Common myeloid progenitor, CD34-positive (primary cell): ENCODE measurements at places on chromosomes 1 and 21.

DNA sequence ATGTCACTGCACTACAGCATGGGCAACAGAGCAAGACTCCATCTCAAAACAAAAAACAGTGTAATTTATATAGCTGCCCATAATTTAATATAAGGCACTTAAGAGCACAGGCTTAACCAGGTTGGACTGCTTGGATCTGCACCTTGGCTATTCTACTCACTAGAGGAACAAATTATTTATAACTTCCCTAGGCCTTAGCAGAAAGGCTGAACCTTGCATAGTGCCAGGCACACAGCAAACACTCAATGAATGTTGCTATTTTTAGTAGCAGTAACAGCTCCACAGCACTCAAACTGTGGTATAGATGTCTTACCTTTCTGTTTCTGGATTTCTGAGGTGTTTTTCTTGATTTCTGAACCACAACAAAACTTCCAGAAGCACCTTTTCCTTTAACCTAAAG lies 19.8 kb downstream of the HP1BP3 start:
- no peaks in the 10 kb centered on the region for H3K4me1 ChIP-seq
- no peak for DNase-seq
- H3K4me3 ChIP-seq = no peak overlapping the region
- H3K27ac ChIP-seq = no peak overlapping the region

DNA sequence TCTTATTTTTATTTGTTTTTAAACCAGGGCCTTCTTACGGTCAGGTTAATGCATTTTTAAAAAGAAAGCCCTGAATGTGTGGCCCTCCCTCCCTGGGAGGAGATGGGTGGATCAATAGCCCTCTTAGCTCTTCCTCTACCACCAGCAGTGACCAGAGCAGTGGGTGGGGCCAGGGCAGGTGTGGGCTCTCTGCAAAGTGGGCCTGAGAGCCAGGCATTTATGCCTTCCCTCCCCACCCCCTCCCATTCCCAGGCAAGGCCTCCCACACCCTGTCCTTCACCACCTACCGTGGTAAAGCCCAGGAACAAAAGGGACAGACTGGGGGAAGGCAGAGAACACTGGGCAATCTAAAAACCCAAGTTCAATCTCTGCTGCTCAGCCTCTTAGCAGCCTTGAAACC lies 63.9 kb downstream of the SSBP3 start:
- no peaks in the 10 kb centered on the region for H3K27me3 ChIP-seq
- peak overlapping the region; percentile 52 for H3K27ac ChIP-seq
- peaks cover 11% of the 10 kb centered on the region for H3K4me1 ChIP-seq
- no peak overlapping the region for H3K4me3 ChIP-seq
- peaks cover 23% of the 10 kb centered on the region for H3K36me3 ChIP-seq

GRCh38 chr1:84428235-84428634 lies 30.0 kb downstream of the DNASE2B start:
- no peaks in the 10 kb centered on the region for H3K4me1 ChIP-seq
- DNase-seq = no peak
- H3K4me3 ChIP-seq = no peak overlapping the region
- H3K36me3 ChIP-seq = no peaks in the 10 kb centered on the region
- H3K27ac ChIP-seq = no peak overlapping the region

DNA sequence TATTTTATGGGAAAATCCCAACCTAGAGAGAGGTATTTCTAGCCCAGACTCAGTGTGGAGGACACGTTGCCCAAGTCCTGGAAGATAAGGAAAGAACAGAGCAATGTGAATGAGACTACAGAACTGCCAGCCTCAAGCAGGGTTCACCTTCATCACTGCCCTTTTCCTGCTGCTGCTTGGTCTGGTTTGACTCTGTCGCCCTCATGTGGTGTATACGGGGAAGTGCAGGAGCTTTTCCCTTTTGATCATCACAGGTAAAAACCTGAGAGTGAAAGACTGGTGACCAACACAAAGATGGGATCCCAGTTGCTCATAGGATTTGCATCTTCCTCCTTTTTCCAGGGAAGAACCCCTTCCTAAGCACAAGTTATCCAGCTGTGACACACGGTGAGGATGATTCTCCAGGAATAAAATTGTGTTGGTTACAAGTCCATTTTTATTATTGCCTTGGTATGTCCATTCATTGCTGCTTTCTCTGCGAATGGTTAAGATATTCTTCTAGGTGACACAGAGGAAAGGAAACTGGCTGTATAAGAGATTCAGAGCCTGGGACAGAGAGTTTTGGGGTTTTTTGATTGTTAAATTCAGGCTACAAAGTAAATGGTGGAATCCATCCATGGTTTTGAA lies 89.5 kb upstream of the CD53 start:
- no peak overlapping the region for H3K27ac ChIP-seq
- H3K4me3 ChIP-seq = no peak overlapping the region
- no peaks in the 10 kb centered on the region for H3K27me3 ChIP-seq
- peaks cover 34% of the 10 kb centered on the region for H3K4me1 ChIP-seq
- DNase-seq = peak; percentile 83

DNA sequence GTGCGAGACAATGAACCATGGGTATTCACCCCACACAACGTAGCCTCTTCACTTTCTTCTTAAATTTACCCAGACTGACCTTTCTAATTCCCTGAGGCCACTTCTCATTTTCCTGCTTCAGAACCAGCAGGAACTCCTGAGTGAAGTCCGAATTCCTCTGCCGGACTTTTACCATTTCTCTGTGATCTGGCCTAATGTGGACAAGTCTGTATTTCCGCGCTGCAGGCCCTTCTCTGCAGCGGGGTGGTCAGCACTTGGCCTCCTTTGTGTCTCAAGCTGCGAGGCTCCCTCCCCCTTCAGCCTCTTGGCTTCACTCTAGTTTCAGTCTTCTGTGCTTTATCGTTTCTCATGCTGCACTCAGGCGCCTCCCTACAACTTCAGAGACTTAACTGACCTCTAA lies 9.4 kb upstream of the CTBS start:
- no peaks in the 10 kb centered on the region for H3K36me3 ChIP-seq
- no peak overlapping the region for H3K4me3 ChIP-seq
- no peaks in the 10 kb centered on the region for H3K27me3 ChIP-seq
- H3K4me1 ChIP-seq = no peaks in the 10 kb centered on the region

GRCh38 chr1:61368876-61369275 lies 286.5 kb downstream of the NFIA start:
- H3K27ac ChIP-seq = no peak overlapping the region
- H3K4me3 ChIP-seq = no peak overlapping the region
- H3K4me1 ChIP-seq = no peaks in the 10 kb centered on the region
- no peaks in the 10 kb centered on the region for H3K36me3 ChIP-seq

GRCh38 chr1:230123280-230124185 lies 56.5 kb downstream of the GALNT2 start:
- DNase-seq = peak; percentile 70
- H3K4me1 ChIP-seq = peaks cover 56% of the 10 kb centered on the region
- no peaks in the 10 kb centered on the region for H3K27me3 ChIP-seq
- no peak overlapping the region for H3K27ac ChIP-seq
- peaks cover 3% of the 10 kb centered on the region for H3K36me3 ChIP-seq

DNA sequence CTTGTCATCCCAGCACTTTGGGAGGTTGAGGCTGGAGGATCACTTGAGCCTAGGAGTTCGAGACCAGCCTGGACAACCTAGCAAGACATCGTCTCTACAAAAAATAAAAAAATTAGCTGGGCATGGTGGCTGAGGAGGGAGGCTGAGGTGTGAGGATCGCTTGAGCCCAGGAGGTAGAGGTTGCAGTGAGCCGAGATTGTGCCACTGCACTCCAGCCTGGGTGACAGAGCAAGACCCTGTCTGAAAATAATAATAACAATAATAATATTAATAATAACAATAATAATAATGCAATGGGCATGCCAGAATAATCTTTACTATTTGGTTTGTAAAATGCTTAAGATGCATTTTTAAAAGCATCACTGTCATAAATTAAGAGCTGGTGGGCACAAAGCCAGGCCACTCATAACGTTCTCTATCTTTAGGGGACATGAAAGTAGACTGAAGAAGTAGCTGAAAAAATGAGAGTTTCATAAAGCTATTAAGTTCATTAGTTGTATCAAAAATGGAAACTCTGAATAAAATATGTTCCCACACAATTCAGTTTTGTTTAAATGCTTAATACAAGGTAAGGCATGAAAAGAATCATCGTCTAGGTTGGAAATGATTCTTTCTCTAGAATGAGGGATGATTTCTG lies 51.6 kb upstream of the ITPKB start:
- no peak overlapping the region for H3K4me3 ChIP-seq
- no peak overlapping the region for H3K27ac ChIP-seq
- H3K4me1 ChIP-seq = no peaks in the 10 kb centered on the region
- DNase-seq = no peak

DNA sequence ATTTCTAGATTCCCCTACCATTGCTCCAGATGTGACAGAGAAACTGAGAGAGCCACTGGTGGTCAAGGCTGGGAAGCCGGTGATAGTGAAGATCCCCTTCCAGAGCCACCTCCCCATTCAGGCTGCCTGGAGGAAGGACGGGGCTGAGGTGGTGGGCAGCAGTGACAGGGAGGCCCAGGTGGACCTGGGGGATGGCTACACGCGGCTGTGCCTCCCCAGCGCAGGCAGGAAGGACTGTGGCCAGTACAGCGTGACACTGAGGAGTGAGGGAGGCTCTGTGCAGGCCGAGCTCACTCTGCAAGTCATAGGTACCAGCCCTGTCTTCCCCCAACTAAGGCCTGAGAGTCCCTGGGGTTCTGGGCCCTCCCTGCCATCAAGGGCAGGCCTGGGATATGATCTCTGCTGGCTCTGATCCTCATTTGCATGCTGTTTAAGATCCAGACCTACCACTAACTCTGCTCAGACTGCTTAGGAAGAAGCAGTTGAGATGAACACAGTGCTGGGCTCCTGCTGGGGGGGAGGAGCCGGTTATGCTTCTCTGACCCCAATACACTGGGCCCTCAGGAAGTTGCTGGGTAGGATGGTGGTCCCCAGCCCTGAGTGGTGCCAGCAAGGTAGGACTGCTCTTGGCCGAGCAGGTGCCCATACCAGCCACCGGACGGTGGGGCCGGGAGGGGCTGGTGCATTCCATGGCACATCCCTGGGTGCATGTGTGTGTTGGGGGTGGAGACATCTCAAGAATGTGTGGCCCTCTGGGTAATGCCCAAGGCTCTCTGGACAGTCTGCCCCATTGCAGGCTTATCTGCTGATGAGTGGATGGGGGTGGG lies 25.1 kb downstream of the IGFN1 start:
- no peak overlapping the region for H3K4me3 ChIP-seq
- peaks cover 12% of the 10 kb centered on the region for H3K27me3 ChIP-seq
- DNase-seq = no peak
- no peaks in the 10 kb centered on the region for H3K36me3 ChIP-seq
- no peak overlapping the region for H3K27ac ChIP-seq

DNA sequence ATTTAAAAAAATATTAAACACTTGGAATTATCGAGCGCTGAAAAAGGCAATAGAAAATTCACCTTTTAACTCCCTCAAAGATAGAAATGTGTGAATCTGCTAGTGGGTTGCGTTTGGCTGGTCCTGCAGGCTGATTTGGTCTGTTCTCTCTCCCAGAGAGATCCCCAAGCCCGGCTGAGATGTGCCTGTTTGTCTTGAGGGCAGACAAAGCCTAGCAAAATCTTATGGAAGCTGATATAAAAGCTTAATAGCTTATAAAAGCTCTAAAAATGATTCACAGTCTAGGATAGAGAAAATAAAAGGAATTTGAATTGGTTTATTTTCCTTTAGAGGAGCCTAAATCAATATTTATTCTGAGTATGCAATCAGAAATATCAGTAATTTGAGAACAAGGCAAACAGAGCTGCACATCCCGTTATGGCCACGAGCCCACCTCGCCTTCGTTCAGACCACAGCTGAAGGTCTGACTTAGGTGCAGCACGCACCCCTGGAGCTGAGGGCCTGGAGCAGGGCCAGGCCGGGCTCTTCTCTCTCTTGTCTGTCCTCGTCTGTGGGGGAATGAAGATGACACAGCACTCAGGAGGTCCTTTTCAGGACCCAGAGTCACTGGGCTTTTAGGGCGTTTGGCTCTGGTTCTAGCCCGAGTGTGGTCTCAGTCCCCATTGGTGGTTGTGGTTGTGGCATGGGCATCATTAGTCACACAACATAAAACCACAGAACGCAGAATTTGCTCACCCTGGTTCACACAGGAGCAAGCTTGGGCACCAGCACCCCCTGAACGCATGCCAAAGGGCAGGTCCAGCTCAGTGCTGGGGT lies 18.6 kb downstream of the PDE9A start:
- no peaks in the 10 kb centered on the region for H3K36me3 ChIP-seq
- H3K4me3 ChIP-seq = no peak overlapping the region
- peak; percentile 60 for DNase-seq
- peaks cover 51% of the 10 kb centered on the region for H3K4me1 ChIP-seq

DNA sequence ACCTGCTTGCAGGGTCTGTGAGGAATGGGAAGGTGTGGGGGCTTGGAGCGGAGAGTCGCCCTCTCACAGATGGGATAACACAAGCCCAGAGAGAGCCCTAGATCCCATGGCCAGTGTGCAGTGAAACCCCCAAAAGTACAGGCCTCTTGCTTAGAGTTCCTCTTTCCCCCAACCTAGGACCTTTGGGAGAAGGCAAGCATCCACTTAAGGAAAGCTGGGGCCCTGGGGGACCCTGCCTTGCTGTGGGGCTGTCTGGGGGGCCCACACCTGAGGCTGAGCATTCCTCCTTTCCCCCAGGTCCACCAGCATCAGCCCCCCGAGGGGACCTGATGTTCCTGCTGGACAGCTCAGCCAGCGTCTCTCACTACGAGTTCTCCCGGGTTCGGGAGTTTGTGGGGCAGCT lies 1.1 kb downstream of the VWA1 start:
- H3K4me3 ChIP-seq = no peak overlapping the region
- peaks cover 80% of the 10 kb centered on the region for H3K4me1 ChIP-seq
- peaks cover 3% of the 10 kb centered on the region for H3K27me3 ChIP-seq
- no peak overlapping the region for H3K27ac ChIP-seq
- DNase-seq = no peak

DNA sequence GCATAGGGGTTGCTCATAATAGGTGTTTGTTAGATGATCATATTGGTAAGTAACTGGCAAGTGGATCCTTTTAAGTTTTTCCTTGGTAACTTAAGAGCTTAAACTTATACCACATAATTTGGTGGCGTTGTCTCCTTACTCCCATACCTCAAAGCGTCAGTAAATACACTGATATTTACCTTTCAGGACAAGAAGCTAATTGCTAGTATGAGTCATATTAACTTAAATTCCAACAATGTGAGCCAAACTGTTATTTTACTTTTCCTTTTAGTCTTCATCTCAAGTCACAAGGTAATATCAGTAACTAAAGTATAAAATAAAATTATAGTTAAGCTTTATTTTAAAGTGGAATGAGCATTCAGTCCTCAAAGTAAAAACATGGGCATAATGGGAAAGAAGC lies 9.0 kb upstream of the SH3GLB1 start:
- no peaks in the 10 kb centered on the region for H3K36me3 ChIP-seq
- H3K27ac ChIP-seq = no peak overlapping the region

GRCh38 chr21:44304877-44305293 lies 5.0 kb downstream of the PFKL start:
- H3K4me3 ChIP-seq = no peak overlapping the region
- no peaks in the 10 kb centered on the region for H3K27me3 ChIP-seq
- DNase-seq = peak; percentile 74
- H3K36me3 ChIP-seq = peaks cover 40% of the 10 kb centered on the region
- H3K4me1 ChIP-seq = peaks cover 28% of the 10 kb centered on the region

GRCh38 chr1:15858069-15858670 lies 10.7 kb downstream of the SPEN start:
- no peak for DNase-seq
- no peaks in the 10 kb centered on the region for H3K27me3 ChIP-seq
- no peak overlapping the region for H3K4me3 ChIP-seq
